ENCODE measurements at places on chromosomes 12 and 14.

DNA sequence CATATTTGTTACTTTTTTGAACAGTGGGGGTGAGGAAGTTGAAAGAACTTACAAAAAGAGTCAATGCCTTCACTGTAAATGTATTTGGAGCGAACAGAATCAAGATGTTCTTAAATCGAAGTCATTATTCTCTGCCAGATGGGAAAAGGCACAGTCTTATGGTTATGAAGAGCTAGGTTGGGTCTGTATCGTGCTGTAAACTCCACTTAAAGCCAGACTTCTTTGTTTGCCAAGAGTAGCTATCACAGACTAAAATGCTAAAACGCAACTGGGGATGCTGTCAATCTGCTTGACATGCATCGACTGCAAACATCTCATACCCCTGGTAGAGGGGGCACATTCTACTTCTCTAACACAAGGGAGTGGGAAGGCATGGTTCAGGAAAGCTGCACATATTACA lies 160.4 kb downstream of the DACT1 start:
- no peak for DNase-seq

- DNase-seq = no peak
These were observed 4.1 kb upstream of the CSAD start for GRCh38 chr12:53184828-53185227.

DNA sequence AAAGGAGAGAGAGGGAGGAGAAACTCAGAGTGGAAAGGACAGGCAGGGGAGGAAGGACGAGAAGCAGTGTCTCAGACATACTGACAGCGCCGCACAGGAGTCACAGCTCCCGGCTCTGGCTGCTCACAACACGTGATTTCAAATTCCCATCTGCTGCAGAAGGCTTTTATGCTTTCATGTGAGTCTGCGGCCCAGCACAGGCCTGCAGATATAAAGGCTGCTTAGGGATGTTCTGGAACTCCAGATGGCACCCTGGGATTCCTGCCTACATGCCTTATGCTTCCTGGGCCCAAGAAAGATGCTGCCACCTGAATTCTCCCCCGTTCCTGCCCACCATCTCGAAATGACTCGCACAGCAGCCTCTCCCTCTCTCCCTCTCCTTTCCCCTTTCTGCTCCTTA lies 89.6 kb downstream of the NUAK1 start:
- no peak for DNase-seq

DNA sequence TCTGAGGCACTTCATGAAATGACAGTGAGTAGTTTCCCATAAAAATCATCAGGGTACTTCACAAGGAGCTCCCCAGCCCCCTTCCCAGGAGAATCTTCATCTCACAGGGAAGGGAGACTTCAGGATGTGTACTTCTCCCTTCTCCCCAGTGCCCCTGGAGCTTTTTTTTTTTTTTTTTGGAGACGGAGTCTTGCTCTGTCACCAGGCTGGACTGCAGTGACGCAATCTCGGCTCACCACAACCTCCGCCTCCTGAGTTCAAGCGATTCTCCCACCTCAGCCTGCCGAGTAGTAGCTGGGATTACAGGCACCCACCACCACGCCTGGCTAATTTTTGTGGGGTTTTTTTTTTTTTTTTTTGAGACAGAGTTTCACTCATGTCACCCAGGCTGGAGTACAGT lies 10.4 kb downstream of the ITPK1 start:
- no peak for DNase-seq

DNA sequence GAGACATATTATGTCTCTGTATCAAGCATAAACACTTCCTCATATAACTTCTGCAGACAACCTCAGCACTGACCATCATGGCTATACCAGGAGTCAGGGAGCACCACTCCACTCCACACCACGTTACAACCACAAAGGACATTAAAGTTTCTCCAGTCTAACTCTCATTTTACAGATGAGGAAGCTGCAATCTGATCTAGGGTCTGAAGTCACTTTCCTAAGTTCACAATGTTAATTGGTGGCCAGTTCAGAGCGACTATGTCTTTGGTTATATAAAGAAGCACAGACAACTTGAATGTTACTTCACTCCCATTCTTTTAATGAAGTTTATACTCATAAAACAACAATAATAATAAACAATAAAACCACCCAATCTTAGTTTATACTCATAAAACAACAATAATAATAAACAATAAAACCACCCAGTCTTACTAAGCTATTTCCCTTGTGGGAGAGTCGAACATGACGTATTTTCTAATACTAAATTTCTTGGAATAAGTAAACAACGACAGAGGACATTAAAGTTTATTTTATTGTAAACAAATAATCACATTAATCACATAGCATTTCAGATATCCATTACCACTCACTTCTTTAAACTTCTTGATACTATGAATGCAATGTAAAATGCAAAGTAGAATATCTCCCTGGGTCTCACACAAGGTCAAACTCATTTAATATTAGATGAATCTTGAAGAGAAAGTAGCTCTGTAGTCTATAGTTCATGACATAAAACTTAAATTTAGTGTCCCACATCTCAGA lies 72.4 kb upstream of the SSTR1 start:
- DNase-seq = no peak

DNA sequence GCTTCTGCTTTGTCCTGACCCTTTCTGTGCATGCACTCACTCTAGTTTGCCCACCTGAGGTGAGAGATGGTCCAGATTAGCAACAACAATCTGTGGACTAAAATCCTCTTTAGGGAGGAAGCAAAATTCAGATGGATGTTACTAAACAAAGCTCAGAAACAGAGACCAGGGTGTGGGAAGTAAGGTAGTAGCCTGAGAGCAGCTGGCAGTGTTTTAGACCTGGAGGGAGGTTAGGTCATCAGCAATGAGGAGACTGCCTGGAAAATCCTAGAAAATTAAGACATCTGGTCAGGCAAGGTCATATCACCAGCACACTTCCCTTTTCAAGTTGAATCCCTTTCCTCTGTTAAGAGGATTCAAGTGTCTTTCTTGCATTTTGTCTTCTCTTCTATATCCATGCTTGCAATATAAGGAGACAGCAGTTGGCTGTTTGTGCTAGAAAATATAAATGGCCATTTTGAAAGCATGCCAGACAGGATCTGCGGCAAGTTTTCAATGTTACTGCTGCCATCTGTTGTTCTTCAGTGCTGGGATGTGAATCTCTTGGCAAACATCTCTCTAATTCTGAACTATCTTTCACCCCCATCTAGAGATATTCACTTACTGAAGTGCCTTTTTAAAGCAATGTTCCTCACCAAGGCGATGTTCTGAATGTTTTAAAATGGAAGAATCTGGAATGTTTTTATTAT lies 266.4 kb downstream of the NAV3 start:
- no peak for DNase-seq

GRCh38 chr14:105340821-105341733 lies 26.5 kb downstream of the PACS2 start:
- no peak for DNase-seq

GRCh38 chr12:28253161-28253641 lies 62.9 kb downstream of the CCDC91 start:
- no peak for DNase-seq

DNA sequence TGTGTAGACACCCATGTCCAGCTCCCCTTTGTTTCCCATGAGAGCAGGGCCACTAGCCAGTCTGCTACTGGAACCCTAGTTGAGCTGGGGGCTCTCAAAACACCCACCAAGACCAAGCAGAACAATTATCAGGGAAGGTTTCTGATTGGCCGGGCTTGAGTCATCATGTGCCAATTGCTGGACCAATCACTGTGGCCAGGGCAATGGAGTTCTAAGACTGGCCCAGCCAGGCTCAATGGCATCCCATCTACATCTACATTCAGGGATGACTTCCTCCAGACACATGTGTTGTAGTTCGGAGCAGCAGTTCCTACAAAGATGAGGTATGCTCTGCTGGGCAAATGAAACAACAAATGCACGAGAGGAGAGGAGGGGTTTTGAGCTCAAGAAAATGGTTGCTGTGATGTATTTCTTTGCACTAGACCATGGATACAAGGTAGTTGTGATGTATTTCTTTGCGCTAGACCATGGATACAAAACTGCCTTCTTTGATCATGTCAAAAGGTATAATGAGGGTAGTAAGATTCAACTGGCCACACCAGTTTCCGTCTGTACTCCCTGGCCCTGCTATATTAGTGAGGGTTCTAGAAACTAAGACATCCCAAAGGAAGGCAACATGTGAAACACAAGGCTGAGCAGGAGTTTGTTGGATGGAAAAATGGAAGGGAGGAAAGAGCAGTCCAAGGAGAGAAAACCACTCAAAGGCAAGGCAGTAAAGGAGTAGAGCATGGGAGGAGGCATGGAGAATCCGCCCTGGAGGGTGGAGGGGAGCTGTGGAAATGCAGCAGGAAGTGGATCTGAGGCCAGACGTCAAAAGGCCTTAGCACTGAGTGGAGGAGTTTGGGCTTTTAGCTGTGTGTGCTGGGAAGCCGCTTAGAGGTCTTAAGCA lies 8.9 kb upstream of the WSCD2 start:
- DNase-seq = no peak

DNA sequence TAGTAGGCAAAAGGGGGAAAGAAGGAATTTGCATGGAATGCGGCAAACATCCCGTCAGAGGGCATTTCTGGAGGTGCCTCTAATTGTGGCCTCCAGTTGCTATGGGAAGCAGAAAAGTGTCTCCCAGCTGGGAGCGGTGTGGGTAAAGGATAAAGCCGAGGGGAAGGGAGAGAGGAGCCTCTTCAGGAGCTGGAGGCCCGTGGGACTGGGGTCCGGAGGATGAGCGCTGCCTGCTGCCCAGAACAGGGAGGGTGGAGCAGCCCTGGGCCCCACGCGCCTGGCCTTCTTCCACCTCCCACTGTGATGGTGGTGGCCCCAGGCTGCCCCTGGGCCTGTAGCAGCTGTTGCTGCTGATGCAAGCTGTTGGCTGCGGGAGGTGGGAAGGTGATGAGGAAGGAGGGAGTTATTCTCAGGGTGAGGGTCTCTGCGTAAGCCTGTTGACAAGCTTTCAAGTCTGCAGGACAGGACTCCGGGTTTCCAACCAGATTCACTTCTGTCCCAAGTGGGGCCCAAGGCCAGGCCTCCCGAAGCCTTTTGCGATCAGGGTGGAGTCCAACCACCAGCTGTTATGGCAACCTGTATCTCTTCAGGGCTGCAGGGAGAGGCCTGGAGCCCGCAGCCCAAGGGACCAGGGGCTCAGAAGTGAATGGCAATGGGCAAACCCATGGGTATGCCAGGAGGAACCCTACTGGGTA lies 19.1 kb upstream of the PGF start:
- no peak for DNase-seq

- DNase-seq = no peak
These were observed 108.3 kb downstream of the PTPN11 start for GRCh38 chr12:112527082-112527481.

DNA sequence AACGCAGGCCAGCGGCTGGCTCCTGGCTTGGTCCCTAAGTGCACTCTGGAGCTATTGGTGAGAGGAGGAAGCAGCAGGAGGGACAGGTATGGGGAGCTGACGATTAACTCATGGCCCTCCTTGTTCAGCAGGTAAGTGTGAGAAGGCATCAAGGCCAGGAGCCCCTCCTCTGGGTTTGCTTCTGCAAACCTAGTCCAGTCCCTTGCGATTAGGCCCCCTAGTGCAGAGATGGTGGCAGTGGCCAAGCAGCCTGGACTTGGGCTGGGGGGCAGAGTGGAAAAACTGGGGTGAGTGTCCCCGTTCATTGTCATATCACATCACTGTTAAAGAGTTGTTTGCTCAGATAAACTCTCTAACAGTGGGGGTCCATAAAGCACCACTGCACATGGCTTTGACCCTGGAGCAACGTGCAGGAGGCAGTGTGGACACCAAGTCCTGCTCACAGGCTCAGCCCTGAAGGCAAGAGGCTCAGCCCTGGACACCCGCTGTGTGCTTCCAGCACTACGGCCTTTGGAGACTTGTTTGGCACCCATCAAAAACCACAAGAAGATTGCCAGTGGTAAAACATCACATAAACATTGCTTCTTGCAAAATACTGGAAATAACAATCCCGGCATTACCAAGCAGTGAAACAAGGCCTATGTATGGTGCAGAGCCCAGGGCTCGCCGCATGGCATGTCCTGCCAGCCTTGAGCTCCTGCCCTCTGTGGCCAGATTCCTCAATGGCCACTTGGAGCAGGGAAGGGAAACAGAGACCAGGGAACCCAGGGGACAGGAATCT lies 184.3 kb upstream of the RTL1 start:
- DNase-seq = no peak

DNA sequence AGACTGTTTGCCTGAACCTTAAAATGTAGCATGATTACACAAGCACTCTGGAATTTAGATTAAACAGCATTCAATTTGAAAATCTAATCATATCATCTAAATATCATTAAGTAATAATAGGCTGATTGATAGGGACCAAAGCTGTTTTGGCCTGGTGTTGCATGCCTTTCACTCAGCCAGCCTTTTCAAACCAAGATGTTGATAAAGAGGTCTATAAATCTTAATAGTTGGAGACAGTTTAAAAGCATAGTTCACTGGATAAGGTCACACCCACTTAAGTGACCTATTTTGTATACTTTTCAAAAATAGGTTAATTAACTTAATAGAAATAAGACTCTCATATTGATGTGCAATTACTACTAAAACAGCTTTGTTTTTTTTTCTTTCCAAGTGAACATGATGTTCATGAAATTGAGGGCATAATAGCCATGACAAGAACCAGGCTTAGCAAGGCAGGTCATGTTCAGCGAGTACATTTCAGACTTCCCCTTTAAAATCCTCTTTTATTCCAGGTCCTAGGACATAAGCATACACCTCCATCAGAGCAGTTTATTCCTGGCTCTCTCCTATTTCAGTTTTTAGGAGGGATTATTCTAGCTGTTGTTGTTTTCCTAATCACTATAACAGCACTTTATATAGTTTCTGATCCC lies 349.0 kb downstream of the RAD51B start:
- no peak for DNase-seq

GRCh38 chr12:20144341-20144740 lies 224.0 kb upstream of the PDE3A start:
- no peak for DNase-seq

DNA sequence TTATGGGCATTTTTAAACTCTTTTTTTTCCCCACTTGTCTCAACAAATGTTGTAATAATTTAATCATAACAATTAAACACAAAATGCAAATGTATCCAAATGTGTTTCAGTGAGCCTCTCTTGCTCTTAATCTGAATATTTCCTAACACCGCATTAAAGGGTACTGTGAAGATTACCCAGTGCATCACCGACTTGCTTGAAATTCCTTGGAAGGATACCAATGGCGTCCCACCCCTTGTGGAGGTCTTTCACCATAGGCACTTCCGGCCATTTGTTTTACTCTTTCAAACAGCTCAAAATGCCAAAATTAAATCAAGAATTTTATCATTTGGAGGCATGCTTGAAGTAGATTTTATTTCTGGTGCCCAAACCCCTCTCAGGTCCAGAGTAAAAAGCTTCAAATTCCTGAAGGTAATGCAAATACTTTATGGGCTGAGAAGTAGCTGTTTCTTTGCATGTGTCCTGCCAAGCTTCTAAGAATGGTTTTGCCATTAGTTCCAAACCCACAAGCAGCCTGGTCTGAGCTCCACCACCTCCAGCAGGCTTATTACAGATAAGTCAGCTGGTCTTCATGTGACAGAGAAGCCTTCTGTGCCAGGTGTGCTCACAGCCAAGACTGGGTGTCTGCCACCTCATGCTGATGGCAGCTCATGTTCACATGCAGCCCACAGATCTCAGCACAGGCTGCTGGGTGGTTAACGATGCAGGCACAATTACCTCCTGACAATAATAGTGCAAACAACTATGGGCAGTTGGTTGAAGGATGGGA lies 16.4 kb upstream of the NUDT4 start:
- DNase-seq = no peak

GRCh38 chr14:91835920-91836843 lies 31.2 kb downstream of the TC2N start:
- DNase-seq = peak; percentile 66

- no peak for DNase-seq
These were observed 19.2 kb downstream of the PACS2 start for GRCh38 chr14:105333613-105334364.

Measured in stimulated activated CD8-positive, alpha-beta memory T cell treated with anti-CD3 and anti-CD28 coated beads, Interleukin-12 subunit alpha, Interleukin-12 subunit beta, amount 100 ng/mL, for 4 hours (primary cell).